Hematopoietic multipotent progenitor cell treated with erythropoietin and hydrocortisone succinate and interleukin-3 and kit ligand, for 6 days (in vitro differentiated cells): ENCODE measurements at places on chromosomes 4 and X.

GRCh38 chrX:84933956-84934556, 69.6 kb upstream of the APOOL start:
- DNase-seq, result no peak

- peak; percentile 78 for DNase-seq
Measured at GRCh38 chr4:102825261-102826091, 1.9 kb downstream of the UBE2D3 start.

DNA sequence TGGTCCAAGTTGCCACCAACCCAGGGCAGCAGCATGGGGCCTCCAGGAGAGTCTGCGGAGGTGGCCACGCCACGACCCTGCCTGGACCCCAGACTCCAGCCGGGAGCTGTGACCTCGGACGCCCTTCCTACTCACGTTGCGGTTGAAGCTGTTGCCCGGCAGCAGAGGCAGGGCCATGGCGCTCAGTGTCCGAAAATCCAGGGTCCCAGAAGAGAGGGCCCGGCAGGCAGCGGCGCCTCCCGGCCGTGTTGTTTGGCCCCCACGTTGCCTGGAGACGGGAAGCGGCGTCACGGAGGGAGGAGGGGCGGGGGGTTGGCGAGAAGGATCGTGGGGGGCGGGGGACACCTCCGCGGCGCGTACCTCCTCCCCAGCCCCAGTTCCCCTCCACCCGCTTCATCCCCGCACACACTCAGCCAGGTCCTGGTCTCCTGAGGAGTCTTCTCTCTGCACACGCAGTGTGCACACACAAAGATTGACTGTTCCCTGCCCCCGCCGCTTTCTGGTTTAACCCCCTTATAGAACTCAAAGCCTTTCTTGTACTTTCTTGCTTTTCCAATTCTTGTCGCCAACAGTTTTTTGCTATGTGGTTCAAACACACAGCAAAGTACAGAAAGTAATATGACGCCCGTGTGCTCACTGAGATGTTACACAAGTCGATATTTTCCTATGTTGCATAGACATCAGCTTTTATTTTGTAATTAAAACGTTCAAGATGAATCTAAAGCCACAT, at the start of gene EFHC2:
Gene EFHC2 (minus strand): TSS at position 261 of the 730 bp plus-strand sequence. CDS start 84 bp downstream, at position 177.
- DNase-seq, result peak; percentile 31

DNA sequence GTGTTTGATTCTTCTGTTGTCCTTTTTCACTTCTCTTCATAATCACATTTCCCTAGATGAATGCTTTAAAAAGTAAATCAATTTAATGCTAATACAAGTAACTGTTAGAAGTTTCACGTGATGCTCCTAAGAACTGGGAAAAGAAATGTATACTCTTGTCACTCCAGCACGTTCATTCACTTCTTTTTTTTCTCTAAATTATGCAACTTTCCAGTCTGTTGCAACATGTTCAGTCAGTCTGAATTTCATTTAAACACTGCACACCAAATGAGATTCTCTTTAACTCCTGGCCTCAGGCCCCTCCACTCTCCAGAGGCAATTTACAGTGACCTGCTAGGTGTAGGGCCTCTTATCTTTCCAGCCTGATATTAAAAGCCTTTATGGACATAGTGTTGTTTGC, 321.9 kb downstream of the HS3ST1 start:
- peak; percentile 27 for DNase-seq

- no peak for DNase-seq
Measured at GRCh38 chr4:83658806-83659205, 122.9 kb downstream of the GPAT3 start.

DNA sequence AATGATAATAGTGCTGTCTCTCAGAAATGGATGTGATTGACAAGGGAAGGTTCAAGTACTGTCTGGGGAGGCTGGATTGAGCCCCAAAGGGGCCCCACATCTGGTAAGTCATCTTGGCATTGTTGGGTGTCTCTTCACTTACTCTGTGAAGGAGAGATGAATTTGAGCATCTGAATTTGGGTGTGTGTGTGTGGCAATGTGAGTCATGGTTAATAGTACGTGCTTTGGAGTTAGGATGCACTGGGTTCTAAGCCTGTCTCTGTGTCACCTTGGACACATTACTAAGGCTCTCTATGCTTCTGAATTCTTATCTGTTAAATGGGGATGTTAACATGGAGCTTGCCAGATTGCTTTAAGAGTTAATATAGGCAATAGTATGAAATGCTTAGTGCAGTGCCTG, 80.4 kb downstream of the FRAS1 start:
- DNase-seq, result no peak

GRCh38 chr4:138090150-138090917, 151.8 kb downstream of the SLC7A11 start:
- DNase-seq, result peak; percentile 75

DNA sequence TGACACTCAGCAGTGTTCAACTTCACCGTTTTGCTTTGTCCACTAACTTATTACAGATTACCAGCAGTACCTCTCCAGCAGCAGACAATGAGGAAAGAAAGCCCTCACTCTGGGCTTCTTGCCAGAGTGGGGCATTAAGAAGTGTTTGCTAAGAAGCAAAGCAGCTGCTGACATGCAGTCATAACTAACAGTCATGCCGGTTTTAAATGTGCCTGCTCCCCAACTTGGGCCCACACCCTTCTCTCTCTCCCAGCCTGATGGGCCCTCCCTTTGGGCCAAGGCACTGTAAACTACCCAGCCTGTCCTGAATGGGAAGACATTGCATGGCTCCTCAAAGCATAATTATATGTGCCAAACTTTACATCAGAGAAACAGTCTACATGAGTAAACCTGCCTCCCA, 54.6 kb upstream of the HHIP start:
- DNase-seq, result peak; percentile 5

DNA sequence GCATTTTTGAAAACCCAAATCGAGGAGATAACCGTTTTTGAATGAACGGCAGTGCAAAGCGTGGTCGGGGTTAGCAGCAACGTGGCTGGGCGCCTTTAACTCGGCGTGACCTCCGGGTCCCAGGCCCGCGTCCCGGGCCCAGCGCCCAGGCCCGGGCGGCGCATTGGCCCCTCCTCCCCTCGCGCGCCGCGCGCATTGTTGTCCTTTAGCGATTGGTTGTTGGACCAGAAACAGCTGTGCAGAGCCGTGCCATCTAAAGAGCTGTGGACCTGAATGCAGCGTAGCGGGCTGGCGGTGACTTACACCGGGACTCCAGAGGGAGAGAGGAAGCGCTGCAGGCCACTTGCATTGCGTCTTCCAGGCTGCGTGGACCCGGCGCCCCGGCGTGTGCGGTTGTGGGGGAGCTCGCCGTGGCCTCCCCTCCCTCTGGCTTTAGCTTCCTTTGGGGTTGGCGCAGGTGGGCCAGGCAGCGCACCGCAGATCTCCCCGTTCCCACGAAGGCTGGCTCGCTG, at the start of gene STOX2:
Gene STOX2 (plus strand): TSS at position 227 of the 512 bp plus-strand sequence. CDS start 1,484 bp downstream, outside the sequence.
- peak; percentile 26 for DNase-seq

GRCh38 chr4:2831611-2832308, 11.9 kb upstream of the ADD1 start:
- DNase-seq, result no peak

DNA sequence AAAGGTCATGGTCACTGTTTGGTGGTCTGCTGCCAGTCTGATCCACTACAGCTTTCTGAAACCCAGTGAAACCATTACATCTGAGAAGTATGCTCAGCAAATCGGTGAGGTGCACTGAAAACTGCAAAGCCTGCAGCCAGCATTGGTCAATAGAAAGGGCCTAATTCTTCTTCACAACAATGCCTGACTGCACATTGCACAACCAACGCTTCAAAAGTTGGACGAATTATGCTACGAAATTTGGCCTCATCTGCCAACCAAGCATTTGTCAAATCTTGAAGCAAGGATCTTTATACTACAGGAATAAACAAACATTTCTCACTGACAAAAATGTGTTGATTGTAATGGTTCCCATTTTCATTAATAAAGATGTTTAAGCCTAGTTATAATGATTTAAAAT, 90.4 kb downstream of the EIF4E start:
- no peak for DNase-seq

DNA sequence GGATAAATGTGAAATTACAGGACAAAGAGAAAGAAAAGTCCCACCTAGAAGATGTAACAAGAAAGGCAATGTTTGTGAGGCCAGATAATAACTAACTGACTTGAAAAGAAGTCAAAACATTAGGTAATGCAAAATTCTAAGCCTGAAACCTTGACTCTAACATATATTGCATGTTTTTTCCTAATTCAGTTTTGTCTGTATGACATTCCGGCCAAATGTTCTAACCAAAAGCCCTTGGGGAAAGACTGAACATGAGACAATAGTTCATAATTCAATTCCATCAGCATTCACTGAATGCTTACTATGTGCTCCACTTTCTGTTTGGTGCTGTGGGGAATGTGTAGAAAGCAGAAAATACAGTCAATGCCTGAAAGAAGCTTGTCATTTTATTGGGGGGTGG, 84.8 kb upstream of the PLAC1 start:
- no peak for DNase-seq

GRCh38 chr4:17688011-17688441, 73.6 kb downstream of the MED28 start:
- DNase-seq, result no peak

DNA sequence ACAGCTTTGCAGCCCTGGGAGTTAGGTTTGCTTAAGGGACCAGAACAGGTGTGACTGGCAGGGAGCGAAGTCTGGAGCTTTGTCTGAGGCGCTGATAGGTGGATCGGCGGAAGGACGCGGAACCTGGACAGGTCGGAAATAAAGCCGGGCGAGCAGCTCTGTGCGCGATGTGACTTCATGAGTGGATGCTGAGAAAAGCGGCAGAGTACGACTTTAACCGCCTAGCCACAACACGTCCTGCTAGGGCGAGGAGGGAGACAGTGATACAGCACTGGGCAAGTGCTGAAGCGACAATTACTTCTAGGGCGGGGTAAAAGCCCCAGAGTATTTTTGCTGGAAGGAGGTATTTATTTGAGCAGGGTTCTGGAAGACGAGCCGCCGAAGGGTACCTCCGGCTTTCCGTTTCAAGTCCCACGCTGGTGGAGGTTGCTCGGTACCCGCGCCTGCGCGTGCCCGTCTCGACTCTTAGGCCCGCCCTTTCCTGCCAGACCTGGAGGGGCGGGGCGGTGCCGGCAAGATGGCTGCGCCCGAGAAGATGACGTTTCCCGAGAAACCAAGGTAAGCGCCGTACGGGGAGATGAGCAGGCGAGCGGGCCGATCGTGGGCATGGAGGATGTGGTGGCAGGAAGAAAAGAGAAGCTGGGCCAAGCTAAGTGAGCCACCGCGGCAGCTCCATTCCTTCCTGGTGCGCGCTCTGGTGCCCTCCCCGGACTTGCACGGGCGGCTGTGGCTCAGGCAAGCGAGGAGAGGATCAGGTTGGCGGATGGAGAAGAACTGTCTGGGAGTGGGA, at the start of gene ZRSR2:
Gene ZRSR2 (plus strand): TSS at position 506 of the 790 bp plus-strand sequence. CDS start 12 bp downstream, at position 518.
- peak; percentile 89 for DNase-seq

- peak; percentile 7 for DNase-seq
Measured at GRCh38 chr4:23930750-23931488, 41.1 kb upstream of the PPARGC1A start.

GRCh38 chrX:40132751-40133150, 35.0 kb upstream of the BCOR start:
- peak; percentile 82 for DNase-seq

DNA sequence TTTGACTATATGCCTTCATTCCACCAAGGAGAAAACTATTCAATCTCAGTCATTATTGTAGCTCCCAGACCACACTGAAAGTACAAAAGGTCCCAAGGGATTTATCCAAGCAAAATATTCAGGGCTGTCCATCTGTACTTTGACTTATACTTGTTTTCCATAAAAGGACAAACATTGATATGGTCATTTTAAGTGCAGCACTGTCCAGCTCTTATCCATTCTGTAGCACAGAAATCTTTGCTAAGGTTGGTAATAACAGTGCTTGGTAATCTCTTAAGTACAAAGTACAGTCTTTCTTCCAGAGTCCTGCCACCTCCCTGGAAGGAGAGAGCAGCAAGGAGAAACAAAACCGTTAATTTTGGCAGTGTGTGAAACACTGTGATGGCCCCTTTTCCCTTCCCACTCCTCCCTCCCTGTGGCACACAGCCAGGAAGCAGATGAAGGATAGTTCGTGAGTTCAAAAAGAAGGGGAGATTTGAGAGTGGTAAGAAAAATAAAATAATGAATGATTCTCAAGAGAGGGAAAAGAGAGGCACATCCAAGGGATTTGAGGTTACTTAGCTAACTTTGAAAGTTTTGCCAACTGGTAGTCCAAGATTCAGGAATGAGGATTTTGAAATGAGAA, 6.8 kb upstream of the CXCL2 start:
- no peak for DNase-seq

GRCh38 chr4:6984612-6985425, 58.4 kb upstream of the TADA2B start:
- DNase-seq, result no peak

DNA sequence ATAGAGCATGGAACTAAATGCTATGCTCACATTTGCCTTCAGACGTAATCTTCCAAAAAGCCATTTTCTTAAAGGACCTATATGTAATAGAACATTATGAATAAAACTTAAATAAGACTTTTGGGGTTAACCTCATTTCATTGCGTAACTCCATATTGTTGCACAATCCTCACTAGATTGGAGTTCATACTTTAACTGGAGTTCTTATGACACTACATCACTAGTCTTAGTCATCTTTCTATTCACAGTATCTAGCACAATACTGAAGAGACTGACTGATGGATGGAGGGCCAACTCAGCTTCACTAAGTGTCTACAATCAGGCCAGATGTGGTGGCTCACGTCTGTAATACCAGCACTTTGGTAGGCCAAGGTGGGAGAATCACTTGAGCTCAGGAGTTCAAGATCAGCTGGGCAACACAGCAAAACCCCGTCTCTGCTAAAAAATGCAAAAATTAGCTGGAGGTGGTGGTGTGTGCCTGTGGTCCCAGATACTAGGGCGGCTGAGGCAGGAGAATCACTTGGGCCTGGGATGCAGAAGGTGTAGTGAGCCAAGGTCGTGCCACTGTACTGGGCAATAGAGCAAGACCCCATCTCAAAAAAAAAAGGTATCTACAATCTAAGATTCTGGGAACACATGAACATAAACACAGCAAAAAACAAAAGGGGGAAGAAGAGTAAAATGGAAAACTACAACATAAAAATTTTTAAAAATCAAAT, 80.8 kb upstream of the MAB21L2 start:
- DNase-seq, result peak; percentile 47

- DNase-seq, result no peak
Measured at GRCh38 chr4:26050212-26050643, 136.2 kb downstream of the SMIM20 start.

DNA sequence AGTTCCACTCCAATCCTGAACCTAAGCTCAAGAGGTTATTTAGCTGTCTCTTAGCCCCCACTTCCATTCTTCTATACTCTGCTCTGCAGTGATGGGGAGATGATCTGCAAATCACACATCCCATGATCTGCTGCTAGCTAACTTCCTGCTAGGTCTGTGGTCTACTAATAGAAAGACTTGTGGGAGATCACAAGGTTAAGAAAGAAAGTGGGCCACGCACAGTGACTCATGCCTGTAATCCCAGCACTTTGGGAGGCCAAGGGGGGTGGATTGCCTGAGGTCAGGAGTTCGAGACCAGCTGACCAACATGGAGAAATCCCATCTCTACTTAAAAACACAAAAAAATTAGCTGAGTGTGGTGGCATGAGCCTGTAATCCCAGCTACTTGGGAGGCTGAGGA, 471.1 kb upstream of the NWD2 start:
- no peak for DNase-seq

DNA sequence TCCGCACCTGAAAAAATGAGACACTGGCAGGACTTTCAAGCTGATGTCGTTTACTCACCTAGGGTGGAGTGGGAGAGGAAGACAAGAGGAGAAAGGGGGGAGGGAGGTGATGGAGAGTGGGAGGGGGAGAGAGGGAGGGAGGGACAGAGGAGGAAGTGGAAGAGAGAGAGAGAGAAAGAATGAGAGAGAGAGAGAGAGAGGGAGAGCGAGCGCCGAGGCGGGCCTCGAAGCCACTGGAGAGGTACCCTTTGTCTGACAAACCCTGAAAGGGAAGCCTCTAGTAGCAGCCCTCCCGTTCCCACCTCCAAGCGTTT, 296 bp upstream of the ADGRL3 start:
- peak; percentile 4 for DNase-seq
